ENCODE measurements at places on chromosomes 5 and 9.

DNA sequence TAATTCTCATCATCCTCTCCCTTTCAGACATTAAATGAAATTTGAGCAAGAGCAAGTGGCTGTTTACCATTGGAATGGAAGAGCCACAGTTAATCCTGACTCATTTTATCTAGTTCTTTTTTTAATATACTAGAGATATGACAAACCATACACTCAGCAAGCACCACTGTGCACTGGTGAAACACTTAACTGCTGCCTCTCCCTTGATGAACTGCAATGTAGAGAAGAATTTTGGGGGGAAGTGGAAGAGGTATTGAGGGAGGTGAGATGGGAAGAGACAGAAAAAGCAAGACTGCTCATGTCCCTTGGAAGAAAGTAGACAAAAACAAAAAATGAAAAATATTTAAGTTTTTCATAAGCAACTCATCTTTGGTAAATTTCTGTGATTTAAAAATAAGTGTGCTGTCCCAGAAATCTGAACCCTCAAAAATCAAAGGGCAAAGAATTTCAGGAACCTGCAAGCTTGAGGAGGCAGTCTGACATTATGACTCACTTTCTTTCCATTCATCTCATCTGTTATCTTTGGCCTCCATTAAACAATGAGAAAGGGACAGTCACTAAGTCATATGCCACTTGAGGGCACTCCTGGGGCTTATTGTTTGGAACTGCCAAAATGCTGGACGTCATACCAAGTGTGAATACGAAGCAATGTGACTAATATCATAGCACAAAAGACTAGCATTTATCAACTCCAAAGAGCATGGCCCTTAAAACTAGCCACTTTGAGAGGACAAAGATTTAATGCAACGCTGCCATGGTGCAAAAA lies 566.8 kb upstream of the DMAC1 start:
- no peak for DNase-seq

- DNase-seq = no peak
Observed at GRCh38 chr5:64213531-64213930, 47.9 kb downstream of the RNF180 start.

- no peak for DNase-seq
Observed at GRCh38 chr5:158514986-158515359, 584.7 kb downstream of the EBF1 start.

- DNase-seq = no peak
Observed at GRCh38 chr9:133225171-133226011, 16.3 kb upstream of the OBP2B start.

DNA sequence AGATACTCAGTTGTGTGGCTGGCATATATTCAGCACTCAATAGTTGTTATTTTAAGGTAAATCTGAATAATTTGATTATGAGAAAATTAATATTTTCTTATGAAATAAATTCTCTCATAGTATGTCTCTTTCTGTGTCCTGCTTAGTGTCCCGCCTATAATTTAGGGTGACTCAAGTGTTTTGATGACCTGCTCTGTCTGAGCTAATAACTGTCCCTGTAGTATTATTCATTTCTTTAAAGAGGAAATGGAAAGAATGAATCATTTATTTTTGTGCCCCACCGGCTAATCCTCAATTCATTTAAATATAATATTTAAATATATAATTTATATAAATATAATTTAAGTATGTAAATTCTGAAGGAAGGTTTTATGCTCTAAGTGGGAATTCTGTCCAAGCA lies 4.1 kb downstream of the SLC1A1 start:
- DNase-seq = no peak

GRCh38 chr9:96158909-96159575 lies 142.9 kb downstream of the HSD17B3 start:
- no peak for DNase-seq

DNA sequence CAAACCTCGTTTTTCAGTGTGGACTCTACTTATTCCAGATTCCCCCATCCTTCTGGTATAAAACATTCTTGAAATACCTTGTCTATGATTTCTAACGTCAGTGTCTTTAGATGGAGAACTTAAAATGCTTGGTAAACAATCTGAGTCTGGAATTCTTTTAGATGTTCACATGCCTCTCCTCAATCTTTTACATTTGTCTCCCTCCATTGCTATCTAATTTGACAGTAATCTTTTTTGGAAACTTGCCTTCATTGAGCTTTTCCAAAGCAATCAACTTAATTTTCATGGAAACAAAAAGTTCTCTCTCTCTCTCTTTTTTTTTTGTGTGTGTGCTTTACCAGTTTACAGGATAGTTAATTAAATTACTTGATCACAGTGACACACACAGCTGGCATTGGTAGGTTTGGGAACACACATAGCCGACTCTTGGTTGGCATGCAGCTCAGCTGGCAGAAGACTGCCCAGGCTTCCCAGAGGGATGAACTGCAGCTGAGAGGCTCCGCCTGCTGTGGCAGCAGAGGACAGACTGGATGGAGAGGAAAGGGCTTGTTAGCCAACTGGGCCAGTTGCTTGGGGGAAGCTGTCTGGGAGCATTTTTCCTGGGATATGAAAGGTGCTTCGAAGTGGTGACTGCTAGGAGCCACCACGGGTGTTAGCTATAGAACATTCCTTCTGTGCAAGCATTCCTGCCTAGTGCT lies 271.3 kb downstream of the ZSWIM6 start:
- no peak for DNase-seq

DNA sequence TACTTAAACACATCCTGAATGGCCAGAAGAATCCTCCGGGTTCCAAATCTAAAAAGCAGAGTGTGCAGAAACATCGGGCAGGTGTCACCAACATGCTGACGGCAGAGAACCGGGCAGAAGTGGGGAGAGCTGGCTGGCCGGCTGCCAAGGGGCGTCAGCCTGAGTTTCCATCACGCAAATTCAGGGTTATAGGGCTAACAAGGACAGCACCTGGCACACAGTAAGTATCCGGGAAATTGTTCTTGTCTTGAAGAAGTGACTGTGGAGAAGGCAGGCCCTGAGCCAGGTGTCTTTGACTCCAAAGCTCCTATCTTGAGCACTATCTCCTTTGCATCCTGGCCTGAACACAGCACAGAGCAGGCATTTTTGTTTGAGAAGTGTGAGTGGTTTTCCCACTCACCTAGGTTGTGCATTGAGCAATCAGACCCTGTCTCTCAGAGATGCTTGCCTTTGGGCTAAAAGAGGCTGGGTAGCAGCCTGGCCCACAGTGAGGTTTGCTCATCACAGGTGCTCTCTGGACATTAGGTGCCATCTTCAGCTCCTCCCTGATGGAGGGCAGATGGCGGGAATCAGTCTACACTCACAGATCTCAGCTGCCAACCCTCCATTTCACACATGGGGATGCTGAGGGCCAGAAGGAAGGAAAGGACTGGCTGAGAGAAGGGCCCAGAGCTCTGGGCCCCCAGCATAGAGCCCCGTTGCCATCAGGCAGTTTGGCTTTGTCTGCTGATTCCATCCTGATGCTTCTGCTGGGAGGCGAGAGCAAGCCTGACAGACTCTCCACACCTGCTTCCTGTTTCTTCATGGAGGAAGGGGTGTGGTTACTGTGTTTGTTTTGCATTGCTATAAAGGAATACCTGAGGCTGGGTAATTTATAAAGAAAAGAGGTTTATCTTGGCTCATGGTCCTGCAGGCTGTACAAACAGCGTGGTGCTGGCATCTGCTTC lies 52.8 kb downstream of the WHRN start:
- DNase-seq = no peak

- no peak for DNase-seq
Observed at GRCh38 chr9:6498982-6499381, 86.0 kb downstream of the UHRF2 start.

DNA sequence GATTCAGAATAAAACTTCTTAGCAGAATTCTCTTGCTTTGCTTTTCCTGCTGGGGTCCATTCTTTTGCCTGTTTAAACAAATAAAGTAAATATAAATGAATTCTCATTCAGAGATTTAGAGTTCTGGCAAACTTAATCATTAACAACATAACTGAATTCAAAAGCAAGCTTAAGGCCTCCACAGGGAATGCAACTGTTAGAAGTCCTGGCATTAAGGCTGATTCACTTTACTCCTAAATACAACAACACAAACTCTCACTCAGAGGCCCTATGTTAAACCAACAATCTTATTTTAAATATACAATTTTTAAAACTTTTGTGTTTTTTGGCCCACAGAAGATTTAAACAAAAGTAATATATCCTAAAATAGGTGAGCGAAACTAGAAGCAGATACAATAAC lies 178.3 kb downstream of the AP3B1 start:
- DNase-seq = no peak

Data from activated naive CD8-positive, alpha-beta T cell treated with anti-CD3 and anti-CD28 coated beads, Interleukin-2, amount 50 U/mL, for 16 hours (primary cell).